ENCODE measurements at places on chromosomes 16 and 17. TPM values are rescaled to one million over a fixed set of nuclear protein-coding genes. Genes with fewer than 3 reads are reported as not detected.

Gene CHST4
- total RNA-seq = under 0.01 TPM

Gene UBN1
- total RNA-seq = 44.3 TPM

Gene KIFC3
- total RNA-seq = 47.5 TPM

Gene HASPIN
- total RNA-seq = 0.50 TPM

Gene ANKFN1
- total RNA-seq = not detected

Gene TMEM238L
- not detected for total RNA-seq

Gene PNMT
- total RNA-seq = not detected

Gene HSF5
- total RNA-seq = not detected

Gene GRIN2A
- total RNA-seq = under 0.01 TPM

Gene ABI3
- total RNA-seq = 0.14 TPM

Gene RNF135
- total RNA-seq = 15.4 TPM

Gene SHCBP1
- total RNA-seq = 0.34 TPM

Gene ZNF750
- total RNA-seq = 10.6 TPM
